ENCODE measurements at places on chromosomes 4 and X.

- DNase-seq: no peak
Measured at GRCh38 chr4:53997898-53998297, 66.5 kb downstream of the CHIC2 start.

DNA sequence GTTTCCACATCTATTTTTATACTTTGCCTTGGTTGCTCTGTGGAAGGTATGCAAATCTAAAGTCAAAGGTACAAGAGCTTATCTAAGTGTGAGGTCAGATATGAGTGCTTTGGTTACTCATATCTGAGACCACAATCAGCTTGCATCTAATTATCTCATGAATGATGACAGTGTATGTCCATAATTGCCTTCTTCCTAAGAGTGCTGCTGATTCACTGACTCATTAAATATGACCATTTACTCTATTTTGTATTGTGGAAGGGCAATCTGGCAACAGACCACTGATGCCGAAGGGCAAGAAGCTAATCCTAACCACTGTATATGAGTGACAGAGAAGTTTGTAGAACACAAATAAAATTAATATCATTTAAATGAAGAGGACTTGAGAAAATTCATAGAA is 1190.2 kb upstream of the AGA start:
- DNase-seq: no peak

DNA sequence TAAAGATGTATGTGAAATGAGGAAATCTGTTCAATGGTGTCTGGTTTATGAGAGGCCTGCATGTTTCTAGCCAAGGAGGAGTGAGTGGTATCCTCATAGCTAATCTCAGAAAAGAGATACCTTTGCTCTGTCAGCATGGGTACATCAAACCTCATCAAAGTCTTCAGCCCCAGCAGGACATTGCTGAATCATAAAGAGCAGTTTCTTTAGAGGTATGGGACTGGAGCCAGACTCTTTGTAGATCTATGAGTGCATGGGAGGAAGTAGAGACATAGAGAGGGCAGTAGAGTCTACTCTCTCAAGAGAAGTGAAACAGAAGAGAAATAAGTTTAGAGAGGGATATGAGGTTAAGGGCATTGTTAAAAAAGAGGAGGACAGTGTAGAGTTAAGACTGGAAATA is 1950.9 kb downstream of the ARAP2 start:
- no peak for DNase-seq

DNA sequence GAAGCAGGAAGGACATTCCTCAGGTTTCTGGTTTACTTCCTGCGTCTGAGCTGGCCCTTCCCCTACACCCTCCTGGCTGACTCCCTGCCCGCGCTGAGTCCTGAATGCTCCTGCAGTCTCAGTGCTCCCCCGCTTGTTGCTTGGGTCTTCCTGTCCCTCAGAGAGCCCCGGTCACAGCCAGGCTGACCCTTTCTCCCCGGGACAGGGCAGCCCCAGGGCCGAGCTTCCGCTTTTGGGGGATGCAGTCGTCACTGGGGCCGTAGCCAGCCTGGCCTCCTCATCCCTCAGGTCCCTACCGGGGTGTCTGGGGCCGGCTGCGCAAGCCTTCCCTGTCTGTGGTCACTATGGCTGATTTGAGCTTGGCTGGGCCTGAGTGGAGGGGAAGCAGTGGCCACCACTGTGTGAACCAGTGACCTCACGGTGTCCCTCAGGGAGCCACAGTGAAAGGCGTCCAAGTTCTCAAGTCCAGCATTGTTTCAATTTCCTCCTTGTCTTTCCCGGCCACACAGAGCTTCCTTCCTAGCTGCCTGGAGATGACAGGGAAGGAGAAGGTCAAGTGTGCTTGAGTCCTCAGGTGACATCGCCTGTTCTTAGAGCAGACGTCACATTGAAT is 34.1 kb upstream of the ASMTL start:
- no peak for DNase-seq

- no peak for DNase-seq
Measured at GRCh38 chr4:54509057-54509456, 148.7 kb upstream of the KIT start.

GRCh38 chrX:20452487-20452886 is 185.8 kb upstream of the RPS6KA3 start:
- DNase-seq: peak; percentile 58

DNA sequence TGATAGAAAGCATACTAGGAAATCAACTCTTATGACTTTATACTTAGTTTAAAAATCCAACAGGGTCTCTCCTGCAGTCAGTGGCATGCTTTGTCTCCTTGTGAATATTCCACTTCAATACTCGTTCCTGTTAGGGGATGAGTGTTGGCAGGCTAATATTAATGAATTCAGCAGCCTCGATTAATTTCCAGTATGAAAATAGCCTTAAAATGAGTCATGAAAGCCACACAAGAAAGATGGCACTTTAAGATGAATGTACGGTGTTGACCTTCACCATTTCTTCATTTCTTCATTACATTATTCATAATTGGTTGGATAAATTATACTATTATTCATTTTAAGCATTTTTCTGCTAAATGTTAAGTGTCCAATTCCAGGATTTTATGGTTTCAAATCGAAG is 29.2 kb downstream of the GABRB1 start:
- DNase-seq: no peak

DNA sequence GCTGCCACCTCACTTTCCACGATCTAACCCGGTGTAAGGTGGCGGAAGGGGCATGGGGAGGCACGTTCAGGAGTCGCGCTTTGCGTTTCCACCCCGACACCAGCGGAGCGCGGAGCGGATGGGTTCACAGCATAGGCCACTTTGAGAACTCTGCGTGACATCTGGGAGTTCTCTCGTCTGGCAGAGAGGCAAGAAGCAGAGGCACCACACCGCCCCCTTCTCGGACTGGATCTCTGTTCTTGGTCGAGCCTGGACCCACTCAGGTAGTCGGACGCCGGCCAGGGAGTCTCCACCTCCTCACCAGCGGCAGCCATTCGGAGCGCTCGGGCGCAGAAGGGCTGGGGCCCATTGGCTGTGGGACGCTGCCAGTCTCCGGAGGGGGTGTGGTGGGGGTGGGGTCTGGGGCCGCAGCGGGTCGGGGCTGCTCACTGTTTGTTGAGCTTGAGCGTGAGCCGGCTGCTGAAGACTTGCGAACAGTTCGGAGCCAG is at the start of gene DACH2:
Gene DACH2 (plus strand): TSS at position 428 of the 488 bp plus-strand sequence.
- DNase-seq: peak; percentile 74

DNA sequence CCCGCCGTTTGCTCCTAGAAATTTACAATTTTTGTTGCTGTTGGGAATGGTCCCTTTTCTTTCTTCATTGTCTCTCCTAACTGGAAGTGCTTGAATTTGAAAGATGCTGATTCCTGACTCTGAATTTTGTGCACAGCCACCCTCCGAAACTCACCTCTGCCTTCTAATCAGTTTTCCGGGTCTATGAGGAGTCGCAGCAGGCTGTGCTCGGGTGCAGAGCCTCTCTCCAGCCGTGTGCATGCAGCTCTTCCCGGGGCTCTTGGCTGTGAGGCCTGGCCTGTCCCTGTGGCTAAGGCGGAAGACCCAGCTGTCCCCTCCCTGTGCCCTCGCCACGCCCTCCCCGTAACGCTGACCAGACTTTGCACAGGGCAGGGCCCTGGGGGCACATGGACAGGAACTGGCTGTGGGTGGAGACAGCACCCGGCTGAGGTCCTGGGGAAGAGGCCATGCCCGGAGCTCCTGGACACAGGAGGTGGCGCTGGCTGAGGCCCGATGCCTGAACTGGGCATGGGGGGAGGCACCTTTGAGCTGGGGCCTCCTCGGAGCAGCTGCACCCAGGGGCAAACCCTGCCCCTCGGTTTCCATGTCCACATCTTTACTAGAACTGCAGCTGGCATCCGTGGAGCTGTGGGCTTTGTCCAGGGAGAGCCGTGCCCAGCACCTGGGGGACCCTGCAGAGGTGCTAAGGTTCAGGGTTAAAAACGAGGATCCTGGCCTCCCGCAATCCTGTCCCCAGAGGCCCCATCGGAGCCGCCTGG is 32.6 kb upstream of the SPON2 start:
- DNase-seq: no peak

- no peak for DNase-seq
Measured at GRCh38 chr4:163003979-163004378, 162.7 kb downstream of the NAF1 start.

DNA sequence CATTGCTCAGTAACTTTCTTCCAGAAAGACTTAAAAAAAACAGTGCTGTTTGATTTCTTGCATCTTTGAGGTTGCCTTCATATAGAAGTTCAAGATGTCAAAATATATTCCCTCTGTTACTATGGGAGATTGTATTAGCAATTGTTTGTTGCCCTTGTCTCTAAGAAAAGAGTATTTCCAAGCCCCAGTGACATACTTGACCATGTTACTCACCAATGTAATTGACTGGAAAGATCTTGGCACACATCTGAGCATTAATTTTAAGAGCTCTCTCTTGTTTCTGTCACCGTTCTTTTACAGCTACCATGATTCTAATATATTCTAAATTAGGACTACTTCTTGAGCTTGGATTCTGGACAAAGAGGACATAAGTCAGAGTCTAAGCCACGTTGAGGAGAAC is 902.7 kb upstream of the EPHA5 start:
- DNase-seq: no peak

DNA sequence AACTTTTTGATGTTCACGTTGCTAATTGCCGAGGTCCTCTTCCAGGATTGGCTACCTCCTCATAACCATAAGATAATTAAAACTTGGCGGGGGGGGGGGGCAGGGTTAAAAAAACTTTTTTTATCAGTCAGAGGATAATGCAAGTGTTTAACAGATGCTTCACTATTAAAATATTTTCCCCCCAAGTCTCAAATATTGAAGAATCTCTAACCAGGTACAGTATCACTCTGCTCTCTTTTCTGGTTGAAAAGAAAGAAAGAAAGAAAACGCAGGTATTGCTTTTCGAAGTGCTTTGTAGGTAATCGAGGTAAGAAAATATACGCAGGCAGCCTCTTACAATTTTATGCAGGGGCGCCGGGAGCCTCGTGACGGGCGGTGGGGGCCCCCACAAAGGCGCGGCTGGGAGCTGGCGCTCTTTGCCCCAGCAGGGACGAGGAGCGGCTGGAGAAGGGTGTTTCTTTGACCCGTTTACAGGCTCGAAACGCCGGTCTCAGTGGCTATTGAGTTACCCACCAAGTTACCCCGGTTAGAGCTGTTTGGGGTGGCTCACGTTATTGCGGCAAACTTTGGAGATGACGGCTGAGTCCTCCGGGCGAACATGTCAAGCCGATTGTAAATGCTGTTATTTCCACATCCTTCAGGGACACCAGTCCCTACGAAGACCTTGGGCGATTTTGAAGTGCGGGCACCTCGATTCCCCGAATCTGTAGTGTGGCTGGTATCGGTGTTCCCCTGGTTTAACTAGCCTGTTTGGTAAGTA is 477 bp upstream of the HAND2 start:
- DNase-seq: peak; percentile 58

- DNase-seq: no peak
Measured at GRCh38 chr4:80103629-80104028, 30.6 kb upstream of the ANTXR2 start.

- DNase-seq: no peak
Measured at GRCh38 chrX:149398027-149398426, 107.1 kb downstream of the IDS start.

DNA sequence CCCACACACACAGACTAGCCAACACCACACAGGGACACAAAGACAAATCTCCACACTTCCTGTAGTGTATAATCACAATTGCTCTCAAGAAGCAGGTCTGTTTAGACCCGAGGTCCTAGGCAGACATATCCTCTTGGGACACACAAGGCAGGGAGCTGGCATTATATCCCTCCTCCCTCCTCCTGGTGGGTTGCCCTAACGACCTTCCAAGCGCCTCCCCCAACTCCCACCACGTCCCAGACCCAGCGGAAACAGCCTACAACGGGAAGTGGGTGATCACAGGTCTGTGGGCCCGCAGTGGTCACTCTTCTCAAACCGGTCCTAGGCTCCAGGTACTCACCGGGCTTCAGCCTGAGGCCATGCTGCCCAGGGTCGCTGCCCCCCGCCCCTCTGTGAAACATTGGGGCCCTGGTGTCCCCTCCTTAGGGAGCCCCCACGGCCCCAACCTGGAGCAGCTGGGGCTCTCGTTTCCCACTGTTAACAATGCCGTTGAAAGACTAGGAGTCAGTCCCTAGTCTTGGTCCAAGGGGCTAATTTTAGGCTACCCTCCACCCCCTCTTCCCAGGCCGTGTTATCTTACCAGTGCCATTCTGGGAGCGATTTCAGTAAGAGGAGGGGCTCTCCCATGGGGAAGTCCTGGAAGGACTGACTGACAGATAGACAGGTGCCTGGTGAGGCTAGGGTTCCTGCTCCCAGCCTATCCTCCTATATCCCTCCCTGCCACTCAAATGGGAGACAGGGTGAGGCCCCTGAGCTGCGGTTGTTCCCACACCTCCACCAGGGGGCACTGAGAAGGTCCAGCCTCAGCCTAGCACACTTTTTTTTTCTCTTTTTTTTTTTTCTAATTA is at the start of gene ASB12:
Gene ASB12 (minus strand): TSS at position 485 of the 848 bp plus-strand sequence. CDS start 4,957 bp downstream, outside the sequence.
- no peak for DNase-seq

GRCh38 chr4:79164907-79165610 is 160.8 kb downstream of the NAA11 start:
- no peak for DNase-seq

GRCh38 chr4:182494103-182494502 is 250.9 kb downstream of the TENM3 start:
- DNase-seq: no peak

DNA sequence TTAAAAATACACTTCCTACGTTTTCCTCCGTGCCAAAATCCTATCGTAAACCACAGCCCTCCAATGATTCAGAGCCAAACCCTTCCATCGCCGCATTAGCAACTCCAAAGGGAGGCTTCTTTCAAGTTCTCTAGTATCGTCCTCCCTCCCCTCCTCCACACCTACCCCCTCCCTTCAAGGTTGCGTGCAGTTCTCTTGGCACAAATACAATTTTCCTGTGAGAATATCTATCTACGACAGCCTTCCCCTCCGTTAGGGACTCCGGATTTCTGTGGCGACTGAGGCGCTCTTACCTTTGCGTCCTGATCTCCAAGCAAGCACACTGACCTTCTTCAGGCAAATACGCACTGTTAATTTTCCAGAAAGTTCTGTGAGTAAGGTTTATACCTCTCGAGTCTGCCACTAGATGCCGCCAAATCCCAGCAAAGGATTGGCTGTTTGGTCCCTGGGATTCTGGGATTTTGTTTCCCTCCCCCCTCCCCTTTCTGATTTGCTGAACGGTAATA is 1.2 kb upstream of the MORF4L2 start:
- peak; percentile 83 for DNase-seq

DNA sequence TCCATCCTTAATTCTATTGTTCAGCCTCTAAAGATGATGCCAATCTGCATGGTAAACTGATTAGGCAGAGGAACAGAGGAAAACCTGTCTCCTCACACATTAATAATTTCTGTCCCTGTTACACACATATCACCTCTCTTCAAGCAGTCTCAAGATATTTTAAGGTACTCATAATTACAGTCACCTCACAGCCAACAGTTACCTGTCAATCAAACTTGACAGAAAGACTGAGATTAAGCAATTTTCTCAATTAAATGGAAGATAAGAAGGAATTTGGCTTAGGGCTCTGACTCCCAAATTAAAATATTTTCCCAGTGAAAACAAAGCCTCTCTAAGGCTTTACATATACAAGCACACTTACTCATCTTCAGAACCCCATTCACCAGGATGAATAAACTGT is 85.2 kb downstream of the MAPK10 start:
- no peak for DNase-seq

DNA sequence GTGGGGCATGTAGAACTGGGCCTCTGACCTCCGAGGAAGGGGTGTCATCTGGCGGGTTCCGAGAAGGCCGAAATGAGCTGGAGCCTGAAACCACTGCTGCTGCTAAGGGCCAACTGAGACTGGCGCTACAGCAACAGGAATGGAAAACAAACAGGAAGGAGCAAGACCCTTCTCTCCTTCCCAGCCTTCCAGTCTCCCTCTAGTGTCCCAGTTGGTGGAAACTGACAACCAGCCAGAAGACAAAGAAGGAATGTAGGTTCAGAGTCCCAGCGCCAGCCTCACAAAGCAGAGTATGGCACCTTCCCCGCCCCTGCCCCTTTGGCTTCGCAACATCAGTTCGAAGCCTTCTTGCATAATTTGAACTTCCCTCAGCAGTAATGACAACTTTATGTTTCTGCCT is 24.4 kb upstream of the PDZD4 start:
- DNase-seq: no peak

All from activated CD4-positive, alpha-beta T cell treated with anti-CD3 and anti-CD28 coated beads, Interleukin-2, amount 10 ng/mL, durations not matched to agents 24 days and 14 days (primary cell).